ENCODE measurements at places on chromosomes 3 and 15.
A peak's percentile ranks its signal among the peaks of the same experiment; 100 is the strongest.

- DNase-seq = no peak
Observed at GRCh38 chr15:72077950-72078349, 40.0 kb downstream of the MYO9A start.

DNA sequence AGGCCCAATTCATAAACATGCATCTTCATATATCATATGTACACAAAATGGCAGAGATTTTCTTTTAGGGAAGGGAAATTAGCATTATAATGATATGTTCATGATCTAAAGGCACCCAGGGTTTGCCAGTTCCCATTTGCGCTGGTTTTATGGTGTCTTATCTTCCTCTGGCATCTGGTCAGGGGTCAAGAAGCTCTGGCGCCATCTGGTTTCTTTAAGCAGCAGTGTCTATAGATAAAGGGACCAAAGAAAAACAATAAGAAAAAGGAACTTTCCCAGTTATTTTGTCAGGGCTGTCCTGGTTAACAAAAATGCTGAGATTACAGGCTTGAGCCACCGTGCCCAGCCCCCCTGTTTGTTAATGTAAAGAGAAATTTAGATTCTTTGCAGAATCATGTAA is 3.3 kb upstream of the DCP1A start:
- DNase-seq = no peak

DNA sequence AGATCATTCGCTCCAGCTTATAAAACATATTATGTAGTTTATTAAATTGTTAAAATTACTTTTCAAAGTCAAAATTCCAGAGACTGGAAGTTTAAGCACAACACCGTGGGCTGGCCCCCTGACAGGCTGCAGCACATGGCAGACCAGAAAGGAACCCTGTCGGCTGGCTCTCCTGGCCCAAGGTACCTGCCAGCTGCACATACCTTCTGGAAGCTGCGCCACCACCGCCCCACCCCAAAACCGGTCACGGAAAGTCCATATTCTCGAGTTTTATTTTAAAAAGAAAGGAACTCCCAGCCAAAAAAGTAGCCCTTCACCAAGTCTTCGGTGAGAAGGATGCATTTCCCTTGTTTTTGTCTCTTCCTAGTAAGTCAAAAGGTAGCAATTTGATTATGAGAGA is 94.6 kb downstream of the FOXP1 start:
- DNase-seq = no peak

GRCh38 chr15:67892559-67893377 is 52.9 kb upstream of the RNU6-1 start:
- DNase-seq = no peak

GRCh38 chr3:54966979-54967378 is 39.1 kb upstream of the LRTM1 start:
- no peak for DNase-seq

DNA sequence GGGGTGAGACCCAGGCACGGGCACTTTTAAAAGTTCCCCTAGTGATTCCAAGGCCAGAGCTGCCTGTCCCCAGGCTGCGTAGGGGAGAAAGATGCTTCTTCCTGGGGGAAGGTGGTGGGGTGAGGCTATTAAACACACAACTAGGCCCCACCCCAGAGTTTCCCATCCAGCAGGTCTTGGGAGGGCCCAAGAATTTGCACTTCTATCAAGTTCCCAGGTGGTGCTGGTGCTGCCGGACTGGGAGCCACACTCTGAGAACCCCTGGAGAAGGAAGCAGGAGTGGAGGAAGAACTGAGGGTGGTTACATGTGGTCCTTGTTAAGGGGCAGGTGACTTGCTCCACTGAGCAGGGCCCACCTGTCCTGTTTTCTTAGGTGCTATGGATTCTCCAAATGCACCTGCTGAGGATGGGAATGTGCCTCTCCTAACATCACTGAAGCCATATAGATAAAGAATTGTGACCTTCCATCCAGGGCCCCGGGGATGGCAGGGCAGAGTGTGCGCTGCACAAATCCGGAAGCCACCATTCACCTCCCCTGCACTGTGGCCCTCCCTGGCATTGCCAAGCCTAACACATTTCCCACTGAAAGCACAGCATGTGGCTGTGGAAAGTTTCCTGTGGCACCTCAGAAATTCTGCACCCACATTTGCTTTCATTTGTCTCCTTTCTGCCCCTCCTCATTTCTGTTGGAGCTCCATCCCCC is 111.5 kb upstream of the MEF2A start:
- peak; percentile 10 for DNase-seq

- peak; percentile 47 for DNase-seq
Observed at GRCh38 chr3:54951405-54951804, 23.5 kb upstream of the LRTM1 start.

DNA sequence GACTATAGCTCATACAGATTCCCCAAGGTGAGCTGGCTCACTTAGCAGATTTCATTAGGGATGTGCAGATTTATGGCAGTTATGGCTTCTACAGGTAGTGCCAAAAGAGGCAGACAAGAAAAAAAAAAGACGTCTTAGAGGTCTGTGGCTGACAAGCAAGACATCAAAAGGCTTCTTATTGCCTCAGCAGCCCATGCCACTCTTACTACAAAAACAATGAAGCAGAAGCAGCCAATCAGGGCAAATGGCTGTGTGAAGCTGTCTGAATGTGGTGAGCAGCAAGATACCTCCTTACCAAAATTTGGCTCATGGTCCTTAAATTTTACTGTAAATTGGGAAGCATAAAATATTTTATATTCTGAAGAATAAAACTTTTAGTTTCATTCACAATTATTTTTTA is 557.5 kb upstream of the GOLIM4 start:
- DNase-seq = no peak

GRCh38 chr15:27241943-27242342 is 271.0 kb downstream of the GABRG3 start:
- DNase-seq = no peak

- DNase-seq = no peak
Observed at GRCh38 chr3:24174614-24175013, 229.5 kb downstream of the NR1D2 start.

GRCh38 chr15:90095521-90095959 is 6.7 kb downstream of the IDH2 start:
- DNase-seq = peak; percentile 79

- no peak for DNase-seq
Observed at GRCh38 chr3:74624301-74624700, 9.8 kb upstream of the CNTN3 start.
